Stimulated activated CD4-positive, alpha-beta T cell treated with anti-CD3 and anti-CD28 coated beads, Interleukin-2, amount 100 ng/mL, for 24 hours (primary cell): ENCODE measurements at places on chromosomes 6 and 20.

DNA sequence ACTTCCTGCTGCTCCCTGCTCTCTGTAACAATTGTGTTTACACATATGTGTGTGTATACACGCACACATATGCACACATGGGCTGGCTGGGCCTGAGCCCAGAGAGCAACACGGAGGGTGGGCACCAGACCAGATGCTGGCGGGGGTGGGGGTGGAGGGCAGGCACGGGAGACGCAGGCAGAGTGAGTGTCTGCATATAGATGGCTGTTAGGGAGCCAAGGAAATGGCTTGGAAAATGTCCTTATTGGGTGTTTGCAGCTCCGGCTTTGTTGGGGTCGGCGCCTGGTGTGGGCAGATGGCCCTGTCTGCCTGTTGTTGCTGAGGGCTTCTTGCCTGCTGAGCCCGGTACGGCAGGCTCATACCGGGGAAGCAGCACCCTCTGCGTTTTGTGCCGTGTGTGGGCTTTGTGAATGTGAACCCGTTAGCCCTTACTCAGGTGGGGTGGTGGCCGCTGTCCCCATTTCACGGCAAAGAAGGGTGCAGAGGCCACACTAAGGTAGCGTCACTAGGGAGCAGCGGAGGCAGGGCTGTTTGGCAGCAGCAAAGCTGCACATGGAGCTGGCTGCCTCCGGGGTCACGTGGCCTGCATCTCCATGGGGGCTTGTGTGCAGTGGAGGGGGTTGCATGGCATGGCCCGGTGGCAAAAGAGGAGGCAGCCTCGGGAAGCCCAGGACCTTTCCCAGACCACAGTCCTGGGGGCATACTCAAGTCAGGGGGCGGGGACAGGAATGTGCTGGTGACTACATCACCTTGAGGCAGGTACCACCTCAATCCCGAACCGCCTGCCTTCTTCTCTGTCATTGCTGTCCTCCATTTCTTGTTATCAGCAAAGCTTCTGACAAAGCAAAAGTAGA, 47.4 kb upstream of the SRF start:
- DNase-seq, result no peak

DNA sequence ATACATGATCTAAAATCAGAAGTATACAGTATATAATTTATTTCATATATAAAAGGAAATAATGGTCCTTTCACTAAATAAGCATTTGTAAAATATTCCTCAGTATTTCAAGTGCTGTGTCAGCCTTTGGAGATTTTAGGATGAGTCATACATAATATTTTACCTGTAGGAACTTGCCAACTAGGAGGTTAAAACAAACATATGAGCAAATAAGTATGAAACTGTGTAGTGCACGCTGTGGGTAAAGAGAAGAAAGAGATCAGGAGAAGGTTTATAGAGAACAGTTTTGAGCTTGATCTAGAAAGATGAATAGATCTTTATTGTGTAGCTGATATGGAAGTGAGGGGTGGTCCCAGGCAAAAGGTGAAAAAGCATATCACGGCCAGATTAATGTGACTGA, 169.9 kb upstream of the RNF217 start:
- DNase-seq, result no peak

DNA sequence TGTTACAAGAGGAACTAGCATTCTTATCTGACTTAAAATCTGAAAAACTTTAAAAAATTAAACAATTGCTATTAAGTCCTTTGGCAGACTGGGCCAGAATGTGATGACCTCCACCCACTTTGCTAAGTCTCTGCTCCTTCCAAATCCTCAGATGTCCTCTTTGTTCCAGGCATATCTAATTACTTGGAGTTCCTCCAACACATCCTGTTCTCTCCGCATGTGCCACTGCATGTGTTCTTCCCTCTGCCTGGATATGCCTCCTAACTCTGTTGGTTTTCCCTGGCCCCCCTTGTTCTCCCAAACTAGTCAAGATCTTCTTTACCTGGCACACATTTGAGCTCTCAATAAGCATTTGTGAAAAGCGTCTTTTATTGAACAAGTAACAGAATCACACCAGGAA, 23.1 kb downstream of the ELOVL2 start:
- DNase-seq, result no peak

DNA sequence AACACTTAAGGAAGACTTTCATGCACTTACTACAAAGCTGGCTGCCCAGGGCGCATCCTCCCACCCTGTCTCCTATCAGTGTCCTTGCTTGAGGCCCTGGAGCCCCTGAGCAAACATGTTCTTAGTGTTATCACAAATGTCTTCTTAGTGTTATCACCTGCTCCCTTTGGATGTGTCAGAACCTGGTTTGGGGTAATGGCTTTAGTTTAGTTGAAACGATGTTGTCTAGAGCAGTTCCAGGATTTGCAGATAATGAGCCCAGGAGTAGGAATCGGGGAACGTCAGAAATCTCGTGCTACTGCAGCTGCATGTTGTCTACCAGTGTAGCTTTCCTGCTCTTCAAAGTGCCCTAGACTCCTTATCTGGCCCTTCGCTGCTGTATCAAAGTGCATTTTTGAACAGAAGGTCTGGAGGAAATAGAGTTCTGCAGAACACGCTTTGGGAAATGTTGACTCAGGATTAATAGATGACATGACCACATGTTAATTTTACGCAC, 69.6 kb downstream of the PHACTR2 start:
- no peak for DNase-seq

GRCh38 chr20:3924304-3925112, 35.3 kb downstream of the PANK2 start:
- DNase-seq, result no peak
